Stimulated activated CD4-positive, alpha-beta T cell treated with anti-CD3 and anti-CD28 coated beads, TNF-alpha, amount 100 ng/mL, for 1 hour (primary cell): ENCODE measurements at places on chromosomes 7 and 10.

DNA sequence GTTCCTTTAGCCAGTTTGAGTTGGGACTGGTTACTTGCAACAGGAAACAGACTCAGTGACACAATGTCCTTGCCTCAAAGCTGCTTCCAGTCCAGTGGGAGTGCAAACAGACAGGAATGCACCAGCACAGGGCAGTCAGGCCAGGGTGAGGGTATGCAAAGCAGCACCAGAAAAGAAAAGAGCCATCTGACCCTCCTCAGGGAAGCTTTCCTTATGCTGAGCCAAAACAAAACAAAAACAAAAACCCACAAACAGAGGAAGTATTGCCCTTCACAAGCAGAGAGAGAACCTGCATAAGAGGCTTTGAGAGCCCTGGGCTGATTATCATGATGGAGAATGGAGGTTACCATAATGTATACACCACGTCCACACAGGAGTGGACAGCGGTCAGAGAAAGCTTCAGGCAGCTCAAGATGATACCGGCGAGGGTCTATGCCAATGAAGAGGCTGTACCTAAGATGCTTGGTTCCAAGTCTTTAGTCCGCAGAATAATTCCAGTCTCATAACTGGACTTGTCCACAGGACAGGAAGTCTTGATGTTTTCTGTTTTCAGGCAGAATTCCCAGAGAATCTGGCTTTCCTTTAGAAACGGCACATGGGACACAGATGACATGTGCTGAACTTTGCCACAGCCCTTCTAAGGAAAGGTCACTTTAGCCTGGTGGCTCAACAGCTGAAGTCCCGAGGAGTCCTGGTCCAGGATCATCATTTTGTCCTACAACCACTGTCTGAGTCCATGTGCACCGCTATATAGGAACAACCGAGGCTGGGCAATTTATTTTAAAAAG, 263.3 kb downstream of the TNS3 start:
- DNase-seq, result no peak

GRCh38 chr7:33742999-33743587, 162.2 kb upstream of the BMPER start:
- DNase-seq, result no peak

- no peak for DNase-seq
These were observed 6.2 kb upstream of the TMEM273 start for GRCh38 chr10:49194212-49194920.

- no peak for DNase-seq
These were observed 29.2 kb downstream of the FAM3C start for GRCh38 chr7:121366852-121367431.

GRCh38 chr10:60944910-60945297, 919 bp upstream of the RHOBTB1 start:
- no peak for DNase-seq
